Activated CD4-positive, alpha-beta T cell treated with anti-CD3 and anti-CD28 coated beads, Interleukin-2, amount 50 U/mL, for 48 hours (primary cell): ENCODE measurements at places on chromosomes 12 and 14.

GRCh38 chr14:75372260-75372659 lies 55.6 kb upstream of the JDP2 start:
- DNase-seq: no peak

GRCh38 chr14:101563352-101563653 lies 2.0 kb downstream of the DIO3 start:
- no peak for DNase-seq

DNA sequence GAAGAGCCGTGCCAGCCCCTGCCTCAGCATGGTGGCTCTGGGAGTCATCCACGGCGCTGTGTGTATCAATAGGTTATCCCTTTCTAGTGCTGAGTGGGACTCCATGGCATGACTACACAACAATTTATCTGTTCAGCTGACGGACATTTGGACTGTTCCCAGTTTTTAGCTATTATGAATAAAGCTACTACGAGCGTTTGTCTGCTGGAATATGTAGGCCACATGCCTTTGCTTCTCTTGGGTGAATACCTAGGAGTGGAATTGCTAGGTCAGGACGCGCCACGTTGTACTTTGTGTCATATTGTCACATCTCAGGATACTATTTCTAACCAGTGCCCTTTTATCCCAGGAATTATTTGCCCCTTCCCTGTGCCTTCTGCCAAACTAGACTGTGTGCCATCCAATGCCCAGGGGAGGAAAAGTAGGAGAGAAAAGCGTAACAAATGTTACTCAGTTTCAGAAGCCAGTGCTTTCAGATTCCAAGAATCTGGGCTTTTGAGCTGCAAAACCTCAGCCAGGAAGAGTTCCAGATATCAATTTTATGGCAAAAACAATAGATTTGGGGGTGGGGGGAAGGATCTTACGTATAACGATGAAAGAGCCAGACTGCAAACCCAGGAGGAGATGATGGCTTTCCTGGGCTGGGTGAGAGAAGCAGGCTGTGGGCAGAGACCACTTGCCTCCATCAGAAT lies 62.5 kb upstream of the NCOR2 start:
- DNase-seq: no peak

DNA sequence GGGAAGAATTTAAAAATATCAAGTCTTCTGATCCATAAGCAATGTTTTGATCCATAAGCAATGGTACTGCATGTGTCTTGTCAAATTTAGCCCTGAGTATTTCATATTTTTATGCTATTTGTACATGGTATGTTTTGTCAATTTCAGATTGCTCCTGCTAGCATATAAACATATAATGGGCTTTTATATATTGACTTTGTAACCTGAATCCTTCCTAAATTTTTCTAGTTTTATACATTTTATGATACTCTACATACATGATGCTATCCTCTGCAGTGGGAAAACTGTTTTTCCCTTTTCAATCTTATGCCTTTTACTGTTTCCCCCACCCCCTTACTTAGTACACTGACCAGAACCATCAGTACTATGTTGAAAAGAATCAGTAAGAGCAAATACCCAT lies 75.1 kb downstream of the R3HDM2 start:
- no peak for DNase-seq

DNA sequence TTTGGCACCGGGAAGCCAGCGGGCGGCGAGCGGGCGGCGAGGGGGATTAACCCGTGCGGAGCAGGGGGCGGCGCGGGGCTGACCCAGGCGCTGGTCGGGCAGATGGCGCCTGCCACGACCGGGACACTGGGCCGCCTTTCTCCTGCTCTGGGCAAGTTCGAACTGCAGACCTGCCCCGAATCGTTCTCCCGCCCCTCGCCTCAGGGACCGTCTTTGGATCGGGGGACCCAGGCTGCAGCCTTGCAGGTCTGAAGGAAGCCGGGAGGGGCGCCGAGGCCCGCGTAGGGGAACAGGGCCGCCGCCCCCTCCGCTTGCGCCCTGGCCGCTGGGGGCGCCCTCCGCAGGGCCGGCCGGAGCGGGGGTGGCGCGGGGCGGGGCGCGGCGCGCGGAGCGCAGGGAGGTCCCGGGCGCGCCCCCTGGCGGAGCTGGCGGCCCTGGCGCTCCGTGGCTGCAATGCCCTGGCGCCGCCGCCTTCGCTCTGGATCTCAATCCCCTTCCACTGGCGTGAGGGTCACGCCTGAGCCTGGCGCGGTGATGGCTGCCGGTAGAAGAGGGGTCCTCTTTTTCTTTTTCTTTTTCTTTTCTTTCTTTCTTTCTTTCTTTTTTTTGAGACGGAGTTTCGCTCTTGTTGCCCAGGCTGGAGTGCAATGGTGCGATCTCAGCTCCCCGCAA lies 449 bp upstream of the LTBP2 start:
- DNase-seq: peak; percentile 80

- no peak for DNase-seq
Measured at GRCh38 chr12:51863363-51863932, 14.9 kb upstream of the FIGNL2 start.

- DNase-seq: no peak
Measured at GRCh38 chr12:118237052-118237665, 101.2 kb downstream of the PEBP1 start.

- DNase-seq: no peak
Measured at GRCh38 chr14:88955455-88955854, 131.0 kb downstream of the TTC8 start.

DNA sequence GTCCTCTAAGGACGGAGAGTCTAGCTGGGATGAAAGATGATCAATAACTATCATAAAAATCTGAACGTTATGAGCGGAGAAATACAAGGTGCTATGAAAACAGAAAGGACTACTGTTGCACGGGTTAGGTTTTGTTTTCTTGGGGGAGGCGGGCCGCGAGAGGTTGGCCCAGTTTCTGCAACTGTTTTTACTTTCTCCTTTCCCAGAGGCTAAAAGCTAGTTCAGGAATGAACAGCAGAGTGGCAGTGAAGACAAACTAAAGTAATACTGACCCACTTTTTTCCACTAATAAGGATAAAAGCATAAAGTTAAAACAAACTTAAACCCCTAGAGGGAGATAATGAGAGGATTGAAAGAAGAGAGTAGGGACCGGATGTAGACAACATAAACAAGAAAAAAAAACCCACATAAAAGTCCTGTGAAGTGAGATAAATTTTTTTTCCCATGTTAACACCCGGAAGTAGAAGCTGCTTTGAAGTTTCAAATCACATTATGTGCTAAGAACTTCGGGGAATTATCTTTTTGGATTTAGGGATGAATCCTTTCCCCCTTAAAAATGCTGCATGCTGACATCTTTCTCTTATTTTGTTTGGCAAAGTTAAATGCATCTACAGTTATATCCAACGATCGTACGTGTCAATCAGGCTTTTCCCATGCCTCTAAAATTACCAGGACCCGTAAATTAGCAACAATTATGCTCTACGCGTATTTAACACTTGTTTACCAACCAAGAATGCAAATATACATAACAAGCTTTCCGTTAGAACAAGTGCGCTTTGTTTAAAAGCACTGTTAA lies 1.0 kb upstream of the CDK17 start:
- DNase-seq: peak; percentile 37

DNA sequence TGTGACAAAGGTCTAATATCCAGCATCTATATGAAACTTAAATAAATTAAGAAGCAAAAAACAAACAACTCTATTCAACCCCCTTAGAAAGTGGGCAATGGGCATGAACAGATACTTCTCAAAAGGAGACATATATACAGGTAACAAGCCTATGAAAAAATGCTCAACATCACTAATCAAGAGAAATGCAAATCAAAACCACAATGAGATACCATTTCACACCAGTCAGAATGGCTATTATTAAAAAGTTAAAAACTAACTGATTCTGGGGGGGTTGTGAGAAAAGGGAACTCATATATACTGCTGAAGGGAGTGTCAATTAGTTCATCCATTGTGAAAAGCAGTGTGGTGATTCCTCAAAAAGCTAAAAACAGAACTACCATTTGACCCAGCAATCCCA lies 198.9 kb downstream of the BMP4 start:
- no peak for DNase-seq

- DNase-seq: no peak
Measured at GRCh38 chr14:76516884-76517283, 140.9 kb downstream of the ESRRB start.

- DNase-seq: no peak
Measured at GRCh38 chr12:108728820-108729611, 2.3 kb downstream of the CORO1C start.

DNA sequence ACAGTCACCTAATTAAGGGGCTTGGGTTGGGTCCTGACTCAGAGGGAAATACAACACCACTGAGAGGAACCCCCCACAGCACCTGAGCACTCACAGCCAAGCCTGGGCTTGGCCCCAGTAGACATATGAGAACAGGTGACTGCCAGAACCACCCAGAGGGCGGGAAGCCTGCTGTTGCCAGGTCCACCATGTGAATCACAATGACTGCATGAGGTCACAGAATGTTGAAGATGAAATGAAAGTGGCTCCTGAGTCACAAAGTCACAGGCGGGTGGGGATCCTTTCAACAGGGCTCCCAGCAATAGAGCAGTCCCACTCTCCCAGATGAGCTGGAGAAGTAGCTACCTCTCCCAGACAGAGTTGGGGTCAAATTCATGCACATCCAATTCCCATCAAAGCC lies at the start of gene LRRC74A:
Gene LRRC74A (plus strand): TSS at position 287 of the 400 bp plus-strand sequence. CDS start 290 bp downstream, outside the sequence.
- no peak for DNase-seq

- peak; percentile 75 for DNase-seq
Measured at GRCh38 chr12:121781998-121782979, 11.2 kb downstream of the RHOF start.

DNA sequence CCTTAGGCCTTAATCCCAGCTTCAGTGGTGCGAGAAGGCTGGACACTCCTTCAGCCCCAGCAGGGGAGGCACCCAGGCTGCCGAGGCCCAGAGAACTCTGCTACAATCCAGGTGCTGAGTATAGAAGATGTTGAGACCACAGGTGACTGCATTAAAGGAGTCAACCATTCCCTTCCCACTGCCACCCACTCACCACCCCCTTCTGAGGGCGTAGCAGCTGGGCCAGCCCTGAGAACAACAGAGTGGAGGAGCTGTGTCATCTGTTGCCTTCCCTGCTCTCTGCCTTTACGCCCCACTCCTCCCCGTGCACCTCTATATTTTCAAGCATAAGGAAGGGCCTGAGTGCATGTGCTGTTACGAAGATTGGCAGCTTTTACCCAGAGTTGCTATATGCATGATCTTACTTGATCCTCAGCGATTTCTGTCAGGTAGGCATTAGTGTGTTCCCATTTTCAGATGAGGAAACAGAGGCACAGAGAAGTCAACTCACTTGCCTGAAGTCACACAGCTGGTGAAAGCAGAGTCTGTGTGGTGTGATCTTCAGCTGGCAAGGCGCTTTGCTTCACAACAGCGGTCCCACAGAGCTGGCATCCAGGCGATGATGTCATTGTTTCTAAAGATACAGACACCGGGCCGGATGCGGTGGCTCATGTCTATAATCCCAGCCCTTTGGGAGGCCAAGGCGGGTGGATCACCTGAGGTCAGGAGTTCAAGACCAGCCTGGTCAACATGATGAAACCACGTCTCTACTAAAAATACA lies 46.7 kb downstream of the RIN3 start:
- peak; percentile 40 for DNase-seq

DNA sequence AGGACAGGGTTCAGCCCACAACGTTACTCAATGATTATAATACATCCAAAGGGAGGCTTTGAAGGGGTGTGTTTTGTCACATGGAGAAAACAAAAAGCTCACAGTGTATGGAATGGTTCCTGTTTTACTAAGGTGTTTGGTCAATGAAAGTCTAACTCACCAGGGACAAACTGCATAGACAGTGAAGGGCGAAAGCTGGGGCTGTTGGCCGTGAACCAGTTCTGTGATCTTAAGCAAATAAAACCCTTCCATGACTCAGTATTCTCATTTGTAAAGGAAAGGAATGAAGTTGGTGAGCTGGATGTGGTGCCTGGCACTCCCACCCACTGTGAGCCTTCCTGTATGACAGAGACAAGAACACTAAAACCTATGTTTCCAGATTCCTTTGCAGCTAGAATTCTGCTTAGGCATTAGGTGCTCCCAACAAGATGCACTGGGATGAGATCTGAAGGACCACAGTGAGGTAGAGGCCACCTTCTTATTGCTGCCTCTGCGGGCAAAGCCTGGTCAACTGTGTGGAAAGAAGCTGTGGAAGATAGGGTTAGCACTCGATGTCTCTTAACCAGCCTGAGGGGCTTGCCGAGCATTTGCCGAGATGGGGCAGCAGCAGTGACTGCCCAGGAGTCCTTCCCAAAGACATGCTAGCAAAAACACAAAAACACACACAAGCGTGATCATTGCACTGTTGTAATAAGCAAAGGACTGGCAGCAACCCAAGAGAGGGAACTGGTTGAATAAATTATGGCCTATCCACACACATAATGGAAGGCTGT lies 48.5 kb downstream of the VCPKMT start:
- DNase-seq: peak; percentile 45
